ENCODE measurements at places on chromosomes 5 and 9.

DNA sequence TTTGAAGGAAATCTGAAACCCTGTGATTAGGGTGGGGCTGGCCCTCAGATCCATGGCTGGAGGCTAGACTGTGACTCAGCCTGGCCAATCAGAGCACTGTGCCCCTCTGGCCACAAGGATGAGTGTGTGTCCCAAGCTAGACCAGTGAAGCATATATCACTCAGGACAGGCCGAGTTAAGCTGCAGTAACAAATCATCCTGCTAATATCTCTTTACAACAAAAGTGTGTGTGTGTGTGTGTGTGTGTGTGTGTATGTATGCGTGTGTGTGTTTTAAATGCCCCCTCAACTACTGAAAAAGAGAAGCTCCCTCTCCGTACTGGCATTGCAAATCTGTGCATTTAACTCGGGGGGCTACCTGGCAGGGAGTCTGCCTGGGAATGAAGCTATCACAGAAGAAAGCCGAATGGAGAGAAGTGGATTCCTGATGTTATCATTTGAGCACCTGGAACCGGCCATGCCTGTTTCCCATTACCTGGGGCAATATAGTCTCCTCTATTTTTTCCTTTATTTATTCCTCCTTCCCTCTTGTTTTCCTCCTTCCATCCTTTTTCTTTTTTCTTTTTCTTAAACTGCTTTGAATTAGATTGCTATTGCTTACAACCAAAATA is 25.6 kb downstream of the STC2 start:
- DNase-seq = no peak

DNA sequence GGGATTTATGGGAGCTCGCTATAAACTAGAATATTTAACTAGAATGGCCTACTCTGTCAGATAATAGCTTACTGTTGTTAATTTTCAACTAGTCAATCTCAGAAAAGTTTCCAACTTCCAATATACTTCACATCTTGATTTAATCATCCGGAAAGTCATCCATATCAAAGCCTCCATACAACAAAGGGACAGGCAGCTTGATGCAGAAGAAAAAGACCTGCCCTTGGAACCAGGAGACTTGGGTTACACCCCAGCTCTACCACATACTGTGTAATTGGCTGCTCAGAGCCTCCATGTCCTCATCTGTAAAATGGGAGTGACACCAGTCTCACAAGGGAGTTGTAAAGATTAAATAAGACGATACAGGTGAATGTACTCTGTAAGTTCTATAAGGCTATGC is 1.9 kb downstream of the PTPN3 start:
- no peak for DNase-seq

DNA sequence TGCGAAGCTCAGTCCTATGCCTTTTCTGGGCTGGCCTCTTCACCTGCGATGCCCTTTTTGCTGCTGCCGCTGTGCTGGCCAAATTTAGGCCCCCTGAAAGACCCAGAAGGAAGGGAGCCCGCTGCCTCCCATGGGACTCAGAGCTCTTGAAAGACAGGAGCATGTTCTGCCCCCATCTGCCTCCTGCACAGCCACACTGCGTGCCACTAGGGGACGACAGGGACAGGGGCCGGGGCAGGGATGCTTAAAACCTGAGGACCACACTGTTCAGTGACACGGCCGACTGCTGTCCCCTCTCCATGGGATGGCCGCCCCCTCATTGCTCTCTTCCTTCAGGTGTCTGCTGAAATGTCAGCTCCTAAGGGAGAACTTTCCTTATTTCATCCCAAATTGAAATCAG is 132.4 kb downstream of the ADAMTS2 start:
- DNase-seq = no peak

- no peak for DNase-seq
Measured at GRCh38 chr9:99192786-99193465, 28.8 kb downstream of the ALG2 start.

GRCh38 chr5:53464722-53465121 is 15.7 kb upstream of the FST start:
- DNase-seq = no peak

DNA sequence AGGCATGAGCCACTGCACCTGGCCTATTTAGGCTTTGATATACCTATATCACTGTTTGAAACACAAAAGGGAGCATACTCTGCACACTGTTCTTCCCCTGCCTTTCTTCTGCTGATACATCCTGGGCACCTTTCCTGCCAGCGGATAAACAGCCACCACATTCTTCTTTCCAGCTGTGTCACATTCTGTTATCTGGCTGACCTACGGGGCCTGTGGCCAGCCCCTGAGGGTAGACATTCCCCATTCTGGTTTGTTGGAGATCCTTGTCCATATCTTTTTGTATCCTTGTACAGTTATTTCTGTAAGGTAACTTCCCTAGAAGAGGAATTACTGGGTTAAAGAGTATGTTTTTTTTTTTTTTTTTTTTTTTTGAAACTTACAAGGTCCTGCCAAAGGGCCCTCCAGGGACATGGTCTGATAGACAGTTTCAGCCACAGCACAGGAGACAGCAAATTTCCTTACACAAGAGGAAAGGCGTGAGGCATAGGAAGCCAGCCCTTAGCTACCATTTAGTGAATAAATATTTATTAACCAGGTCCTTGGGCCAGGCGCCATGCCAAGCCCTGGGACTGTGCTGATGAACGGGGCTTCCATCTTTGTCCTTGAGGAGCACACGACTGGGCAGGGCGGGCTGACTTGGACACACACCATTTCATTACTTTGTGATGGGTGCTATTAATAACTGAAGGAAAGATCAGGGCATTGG is 57.8 kb downstream of the ERGIC1 start:
- DNase-seq = no peak

GRCh38 chr5:151159649-151160373 is 2.2 kb upstream of the ANXA6 start:
- DNase-seq = no peak

GRCh38 chr9:135766251-135766650 is 64.3 kb downstream of the KCNT1 start:
- no peak for DNase-seq

GRCh38 chr5:76025069-76025468 is 58.1 kb upstream of the SV2C start:
- DNase-seq = no peak

DNA sequence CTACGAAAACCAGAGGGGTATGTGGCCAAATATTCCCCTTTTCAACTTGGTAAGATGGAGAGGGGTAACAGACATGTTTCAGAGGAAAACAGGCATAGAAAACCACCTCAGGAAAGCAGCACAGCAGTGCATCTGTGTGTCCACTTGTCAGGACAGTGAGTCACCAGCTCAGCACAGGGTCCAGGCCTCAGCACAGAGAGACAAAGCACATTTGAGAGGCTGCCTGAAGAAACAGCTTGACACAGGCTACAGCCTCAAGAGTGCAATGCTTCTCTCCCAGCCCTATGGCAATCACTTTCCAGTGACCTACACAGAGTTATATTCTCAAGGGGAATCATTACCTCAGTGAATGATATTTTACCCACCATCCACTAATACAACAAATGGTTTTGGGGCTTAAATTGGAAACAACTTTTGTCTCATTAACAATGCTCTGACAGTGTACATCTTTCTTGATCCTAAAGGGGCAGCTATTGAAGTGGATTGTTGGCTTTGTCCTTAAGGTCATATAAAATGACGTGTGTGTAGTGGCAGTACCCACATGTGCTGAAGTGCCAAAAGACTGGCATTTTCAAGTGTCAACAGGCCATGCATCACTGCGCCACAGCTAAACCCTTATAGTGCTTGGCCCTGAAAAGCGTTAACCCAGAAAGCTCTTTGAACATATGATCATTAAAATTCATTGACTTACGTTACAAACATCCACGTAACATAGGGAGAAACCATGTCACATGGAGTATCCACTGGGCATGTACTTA is 46.4 kb downstream of the ERMP1 start:
- DNase-seq = no peak

DNA sequence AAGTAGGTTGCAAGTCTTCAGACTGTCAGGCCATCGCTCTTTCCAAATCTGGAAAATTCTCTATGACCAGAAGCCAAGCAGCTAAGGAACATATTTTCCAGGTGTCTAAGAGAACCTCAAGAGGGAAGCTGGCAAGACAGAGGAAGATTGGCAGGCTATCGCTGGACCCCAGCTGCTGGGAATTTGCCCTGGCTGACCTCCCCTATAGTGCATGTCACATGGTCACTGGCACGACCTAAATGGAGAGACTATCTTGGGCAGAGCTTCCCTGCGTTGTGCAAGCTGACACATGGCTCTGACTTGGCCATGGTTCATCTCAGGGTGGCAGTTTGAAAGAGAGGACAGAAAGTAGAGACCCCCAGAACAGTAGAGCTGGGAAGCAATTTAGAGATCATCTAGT is 104.9 kb upstream of the ZNF618 start:
- DNase-seq = no peak

- no peak for DNase-seq
Measured at GRCh38 chr5:54357408-54358058, 47.2 kb upstream of the ARL15 start.

GRCh38 chr9:105245891-105246161 is 1.4 kb downstream of the SLC44A1 start:
- no peak for DNase-seq

DNA sequence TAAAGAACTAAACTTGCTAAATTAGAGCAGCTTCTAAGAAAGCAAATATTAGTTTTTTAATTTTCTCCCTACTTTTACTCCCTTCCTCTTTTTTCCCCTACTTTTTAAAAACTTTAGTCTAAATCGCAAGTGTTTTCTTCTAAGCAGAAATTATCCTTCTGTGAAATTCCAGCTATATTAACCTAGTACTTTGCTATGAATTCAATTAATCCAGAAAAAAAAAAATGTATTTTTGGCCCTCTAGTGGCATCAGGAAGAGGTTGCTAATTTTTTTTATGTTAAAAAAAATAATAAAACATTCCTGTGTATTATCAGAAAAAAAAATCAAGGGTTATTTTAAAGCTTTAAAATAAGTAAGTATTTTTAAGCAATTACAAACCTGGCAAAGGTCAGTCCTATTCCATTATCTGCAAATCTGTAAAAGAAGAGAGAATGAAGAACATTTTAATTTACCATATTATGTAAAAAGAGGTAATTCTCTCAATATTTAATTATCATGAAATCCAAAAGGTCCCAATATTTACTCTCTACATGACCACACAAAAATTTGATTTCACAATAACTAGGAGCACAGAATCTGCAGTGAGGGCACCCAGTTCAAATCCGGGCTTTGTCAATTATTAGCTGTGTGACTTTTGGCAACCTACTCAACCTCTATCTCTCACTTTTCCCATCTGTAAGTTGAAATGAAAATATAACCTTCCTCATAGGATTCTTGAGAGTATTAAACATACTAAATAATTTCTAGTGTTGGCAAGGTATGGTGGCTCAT is 52.0 kb downstream of the CEMIP2 start:
- DNase-seq = no peak

GRCh38 chr5:88669371-88670050 is 213.5 kb downstream of the MEF2C start:
- DNase-seq = no peak

- DNase-seq = no peak
Measured at GRCh38 chr9:91985692-91986091, 35.7 kb upstream of the ROR2 start.

DNA sequence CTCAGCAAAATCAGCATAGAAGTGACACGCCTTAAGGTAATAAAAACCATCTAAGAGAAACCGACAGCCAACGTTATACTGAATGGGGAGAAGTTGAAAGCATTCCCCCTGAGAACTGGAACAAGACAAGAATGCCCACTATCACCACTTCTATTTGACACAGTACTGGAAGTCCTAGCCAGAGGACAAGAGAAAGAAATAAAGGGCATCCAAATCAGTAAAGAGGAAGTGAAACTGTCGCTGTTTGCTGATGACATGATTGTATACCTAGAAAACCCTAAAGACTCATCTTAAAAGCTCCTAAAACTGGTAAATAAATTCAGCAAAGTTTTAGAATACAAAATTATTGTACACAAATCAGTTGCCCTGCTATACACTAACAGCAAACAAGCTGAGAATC is 393.3 kb downstream of the KIF4B start:
- no peak for DNase-seq

DNA sequence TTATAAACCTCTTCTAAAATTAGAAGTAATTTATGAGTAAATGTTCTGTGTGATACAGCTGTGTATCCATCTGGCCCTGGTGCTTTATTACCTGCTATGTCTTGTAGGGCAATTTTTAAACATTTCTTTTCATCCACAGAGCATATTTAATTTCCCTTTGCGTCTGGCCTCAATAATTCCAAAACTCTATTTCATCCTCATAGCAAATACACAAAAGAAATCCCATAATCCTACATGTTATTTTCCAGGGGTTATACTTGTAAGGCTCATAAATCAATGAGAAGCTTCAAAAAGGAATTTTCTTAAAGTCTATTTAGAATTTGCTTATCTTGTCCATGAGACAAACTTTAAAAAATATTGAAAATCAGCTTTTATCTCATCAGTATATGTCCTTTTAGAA is 167.0 kb downstream of the TTC39B start:
- DNase-seq = no peak

DNA sequence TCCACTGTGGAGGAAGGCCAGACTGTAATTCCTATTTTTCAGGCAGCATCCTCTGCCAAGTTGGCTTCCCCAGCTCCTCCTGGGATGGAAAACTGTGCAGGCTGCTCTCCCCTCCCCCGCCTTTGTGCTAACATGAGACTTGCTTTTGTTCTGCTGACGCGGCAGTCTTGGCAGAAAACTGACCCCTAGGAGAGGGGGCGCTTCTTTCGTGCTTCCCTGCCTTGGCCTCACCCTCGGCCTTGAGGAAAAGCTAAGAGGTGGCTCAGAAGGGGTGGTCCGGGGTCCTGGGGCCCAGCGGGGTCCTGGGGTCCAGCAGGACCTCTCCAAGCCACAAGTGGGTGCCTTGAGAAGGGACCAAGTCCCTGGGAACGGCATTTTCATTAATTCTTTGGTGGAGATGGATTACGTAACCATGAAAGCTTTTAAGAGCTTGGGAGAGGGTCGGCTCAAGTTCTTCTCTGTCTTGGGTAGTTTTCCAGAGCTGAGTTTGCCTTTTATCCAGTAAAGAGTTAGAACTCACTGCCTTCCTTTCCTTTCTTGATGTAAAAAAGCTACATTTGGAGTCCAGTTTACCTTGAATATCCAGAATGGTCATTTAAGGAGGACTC is 51.0 kb downstream of the SH3PXD2B start:
- no peak for DNase-seq

DNA sequence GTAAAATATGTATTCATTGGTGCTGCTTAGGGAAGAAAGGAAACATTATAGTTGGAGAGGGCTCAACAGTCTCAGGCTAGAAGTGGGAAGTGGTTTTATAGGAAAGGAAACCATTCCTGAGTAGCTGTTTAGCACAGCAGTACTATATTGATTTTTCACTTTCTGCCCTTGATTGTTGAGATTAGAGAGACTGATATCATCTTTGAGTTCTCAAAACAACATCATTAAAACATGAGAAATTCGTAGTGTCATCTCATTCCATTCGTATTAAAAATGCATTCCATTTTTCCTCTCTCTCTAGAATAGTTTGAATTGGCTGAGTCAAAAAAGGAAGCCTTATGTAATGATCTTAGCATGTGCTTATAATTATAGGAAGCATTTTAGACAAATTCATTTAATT is 14.1 kb downstream of the POLR3G start:
- no peak for DNase-seq
